Stimulated activated effector memory CD8-positive, alpha-beta T cell treated with anti-CD3 and anti-CD28 coated beads, Interleukin-12 subunit alpha, Interleukin-12 subunit beta, amount 100 ng/mL, for 72 hours (primary cell): ENCODE measurements at places on chromosomes 2 and 18.

GRCh38 chr18:74994502-74995418 is 214.2 kb downstream of the PTGR3 start:
- peak; percentile 78 for DNase-seq

DNA sequence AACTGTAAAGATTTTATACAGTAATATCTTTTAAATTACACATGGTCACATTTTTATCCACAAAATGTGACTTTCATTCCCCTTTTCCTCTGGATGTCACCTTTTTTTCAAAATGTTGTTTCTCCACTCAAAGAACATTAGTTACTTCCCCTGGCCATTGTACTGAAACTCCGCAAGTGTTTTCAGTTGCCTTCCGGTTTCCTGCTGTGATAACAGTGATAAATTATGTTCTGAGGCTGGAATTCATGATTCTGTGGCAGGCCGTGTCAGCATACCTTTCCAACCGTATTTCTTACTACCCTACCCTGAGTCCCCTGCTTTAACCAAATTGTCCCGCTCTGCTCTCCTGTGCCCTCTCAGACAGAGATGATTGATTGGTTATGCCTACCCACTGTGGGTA is 53.5 kb downstream of the MGAT5 start:
- DNase-seq, result no peak

DNA sequence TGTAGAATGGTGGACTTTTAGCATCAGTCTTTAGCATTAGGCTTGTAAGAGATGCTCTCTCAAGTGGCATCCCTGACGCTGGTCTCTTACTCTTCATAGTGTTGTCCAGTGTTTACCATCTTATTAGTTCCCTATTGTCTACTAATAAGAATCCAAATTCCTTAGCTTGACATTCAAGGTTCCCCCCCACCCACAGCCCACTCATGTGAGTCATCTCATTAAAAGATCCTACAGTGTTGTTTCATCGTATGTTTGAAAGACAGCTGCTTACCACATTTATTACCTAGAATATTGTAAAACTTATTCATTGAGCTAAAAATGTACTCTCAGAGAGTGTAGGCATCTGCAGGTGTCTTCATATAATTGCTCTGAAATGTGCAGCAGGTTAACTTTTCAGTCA is 28.5 kb downstream of the EIF5B start:
- DNase-seq, result no peak

DNA sequence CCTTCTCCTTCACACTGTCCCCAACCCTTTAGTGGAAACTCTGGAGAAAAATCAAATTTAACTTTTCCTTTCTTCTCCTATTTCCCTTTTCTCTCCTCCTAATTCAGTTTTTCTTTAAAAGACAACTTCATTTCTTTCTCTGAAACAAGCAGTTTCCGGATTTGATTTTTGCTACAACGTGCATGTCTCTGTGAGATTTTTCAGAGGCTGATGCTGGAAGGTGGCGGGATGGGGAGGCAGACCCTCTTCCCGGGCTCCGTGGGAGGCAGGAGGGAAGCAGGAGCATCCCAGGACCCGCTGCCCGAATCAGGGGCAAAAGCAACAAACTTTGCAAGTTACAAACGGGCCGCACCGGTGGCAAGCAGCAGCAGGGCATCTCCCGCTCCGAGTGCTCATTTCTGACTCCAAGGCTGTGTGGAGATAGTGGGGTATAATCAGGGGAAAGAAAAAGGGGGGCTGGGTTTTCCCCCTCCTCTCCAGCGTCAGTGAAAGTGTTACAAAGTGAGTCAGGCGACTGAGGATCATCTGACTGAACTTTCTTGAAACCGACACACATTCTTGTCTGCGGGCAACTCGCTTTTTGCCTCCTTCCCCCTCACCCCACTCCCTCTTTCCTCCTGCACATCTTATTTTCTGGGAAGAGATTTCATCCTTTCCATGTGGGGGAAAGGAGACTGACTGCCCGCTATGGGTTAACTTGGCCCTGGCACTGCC is 6.4 kb downstream of the ZEB2 start:
- no peak for DNase-seq

GRCh38 chr2:44295633-44296359 is 20.5 kb downstream of the SLC3A1 start:
- DNase-seq, result no peak

GRCh38 chr18:72122103-72122502 is 422.0 kb downstream of the CBLN2 start:
- no peak for DNase-seq
